ENCODE measurements at places on chromosomes 2 and 18.

- no peak for DNase-seq
Observed at GRCh38 chr2:208370881-208371633, 35.5 kb upstream of the PTH2R start.

DNA sequence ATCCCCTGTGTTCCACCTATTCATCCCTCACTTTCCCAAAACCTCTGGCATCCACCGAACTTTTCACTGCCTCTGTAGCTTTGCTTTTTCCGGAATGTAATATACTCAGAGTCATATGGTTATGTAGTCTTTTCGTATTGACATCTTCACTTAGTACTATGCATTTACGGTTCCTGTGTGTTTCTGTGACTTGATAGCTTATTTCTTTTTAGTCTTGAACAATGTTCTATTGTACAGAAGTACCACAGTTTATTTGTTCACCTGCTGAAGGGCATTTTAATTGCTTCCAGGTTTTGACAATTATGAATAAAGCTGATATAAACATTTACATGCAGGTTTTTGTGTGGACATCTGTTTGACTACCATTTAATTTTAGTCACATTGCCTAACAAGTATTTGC, 154.7 kb upstream of the DOK6 start:
- DNase-seq = no peak

- DNase-seq = no peak
Observed at GRCh38 chr2:86001326-86001725, 104.4 kb downstream of the POLR1A start.

DNA sequence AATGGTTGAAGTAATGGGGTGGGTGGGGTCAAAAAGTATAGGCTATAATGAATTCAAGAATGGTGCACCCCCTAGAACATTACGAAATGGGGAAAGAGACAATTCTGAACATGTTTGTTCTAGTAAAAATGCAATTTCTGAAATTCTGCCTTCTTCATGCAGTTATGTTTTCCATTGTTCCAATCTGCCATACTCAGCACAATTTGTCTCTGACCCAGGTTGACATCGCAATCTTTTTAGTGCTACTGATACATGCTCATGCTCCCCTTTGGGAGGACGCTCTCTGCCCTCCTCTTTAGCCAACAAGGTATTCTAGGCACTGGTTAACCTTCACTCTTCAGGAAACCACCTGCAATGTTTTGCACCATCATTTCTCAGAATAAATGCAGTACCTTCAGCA, 1303.9 kb upstream of the PIK3C3 start:
- DNase-seq = no peak

DNA sequence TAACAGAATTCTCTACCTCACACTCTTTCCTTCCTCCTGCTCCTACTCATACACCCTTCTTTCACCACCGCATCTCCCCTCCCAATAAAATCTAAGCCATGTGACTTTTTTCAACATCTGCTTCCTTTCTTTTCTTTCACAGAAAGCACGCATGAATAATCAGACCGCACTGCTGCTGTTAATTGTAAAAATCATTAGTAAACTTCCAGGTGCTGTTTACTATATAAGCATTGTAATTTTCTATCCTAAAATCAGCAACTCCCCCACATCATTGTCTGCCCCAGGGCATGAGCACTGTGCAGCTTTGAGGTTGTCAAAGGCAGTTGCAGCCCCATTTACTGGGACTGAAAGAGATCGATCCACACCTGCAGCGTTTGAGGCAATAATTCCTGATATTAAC, 782.6 kb upstream of the ID2 start:
- peak; percentile 80 for DNase-seq

DNA sequence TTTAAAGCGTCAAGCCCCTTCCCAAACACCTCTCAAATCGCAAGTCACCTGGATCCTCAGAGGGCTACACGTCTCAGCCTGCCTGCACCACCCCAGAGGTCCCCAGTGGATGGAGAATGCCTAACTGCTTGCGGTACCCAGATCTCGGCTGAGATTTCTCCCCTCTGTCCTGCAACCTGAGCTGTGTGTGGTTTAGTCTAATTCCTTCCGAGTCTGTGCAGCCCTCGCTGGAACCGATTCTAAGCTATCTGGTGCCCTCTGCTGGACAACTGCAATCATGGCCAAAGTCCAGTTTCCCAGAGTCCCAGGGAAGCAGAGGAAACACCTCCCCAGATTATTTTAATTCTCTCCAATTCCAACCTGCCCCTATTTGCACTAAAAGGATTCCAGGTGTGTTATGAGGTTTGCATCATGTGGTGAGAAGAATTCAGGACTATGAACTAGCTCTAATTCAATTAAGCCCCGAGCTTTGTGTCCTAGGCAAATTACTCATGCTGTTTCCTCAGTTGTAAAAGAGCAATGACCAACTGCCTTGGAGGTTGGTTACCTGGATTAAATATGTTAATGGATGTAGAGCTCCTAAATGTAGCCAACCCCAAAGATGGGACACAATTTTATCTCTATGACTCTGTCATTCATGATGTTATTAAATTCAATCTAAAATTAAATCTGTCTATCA, 276.1 kb upstream of the NCKAP5 start:
- peak; percentile 53 for DNase-seq

GRCh38 chr2:37842732-37843440, 82.2 kb upstream of the RMDN2 start:
- no peak for DNase-seq

Data from KBM-7 (cell line).